ENCODE measurements at places on chromosomes 3 and 15.

DNA sequence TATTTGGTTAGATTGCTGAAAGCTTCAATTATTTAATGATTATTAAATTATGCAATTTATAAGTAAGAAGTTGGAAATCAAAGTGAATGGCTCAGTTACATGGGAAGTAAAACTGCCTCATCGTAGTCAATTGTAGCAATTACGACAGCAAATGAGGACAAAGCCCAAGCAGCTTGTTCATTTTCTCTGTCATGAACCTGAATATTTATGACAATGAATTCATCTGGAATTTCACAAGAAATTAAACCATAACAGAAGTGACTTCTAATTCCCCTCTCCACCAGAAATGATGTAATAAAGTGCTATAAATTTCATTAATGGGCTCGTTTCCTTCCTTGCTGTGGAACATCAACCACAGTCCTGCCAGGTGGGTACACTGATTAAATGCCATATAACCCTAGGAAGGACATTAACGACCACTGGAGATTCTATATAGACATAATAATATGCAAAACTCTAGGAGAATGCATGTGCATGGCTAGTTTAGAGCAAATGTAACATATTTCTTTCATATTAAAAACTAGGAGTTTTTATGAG lies 273.8 kb upstream of the DCBLD2 start:
- DNase-seq: no peak

DNA sequence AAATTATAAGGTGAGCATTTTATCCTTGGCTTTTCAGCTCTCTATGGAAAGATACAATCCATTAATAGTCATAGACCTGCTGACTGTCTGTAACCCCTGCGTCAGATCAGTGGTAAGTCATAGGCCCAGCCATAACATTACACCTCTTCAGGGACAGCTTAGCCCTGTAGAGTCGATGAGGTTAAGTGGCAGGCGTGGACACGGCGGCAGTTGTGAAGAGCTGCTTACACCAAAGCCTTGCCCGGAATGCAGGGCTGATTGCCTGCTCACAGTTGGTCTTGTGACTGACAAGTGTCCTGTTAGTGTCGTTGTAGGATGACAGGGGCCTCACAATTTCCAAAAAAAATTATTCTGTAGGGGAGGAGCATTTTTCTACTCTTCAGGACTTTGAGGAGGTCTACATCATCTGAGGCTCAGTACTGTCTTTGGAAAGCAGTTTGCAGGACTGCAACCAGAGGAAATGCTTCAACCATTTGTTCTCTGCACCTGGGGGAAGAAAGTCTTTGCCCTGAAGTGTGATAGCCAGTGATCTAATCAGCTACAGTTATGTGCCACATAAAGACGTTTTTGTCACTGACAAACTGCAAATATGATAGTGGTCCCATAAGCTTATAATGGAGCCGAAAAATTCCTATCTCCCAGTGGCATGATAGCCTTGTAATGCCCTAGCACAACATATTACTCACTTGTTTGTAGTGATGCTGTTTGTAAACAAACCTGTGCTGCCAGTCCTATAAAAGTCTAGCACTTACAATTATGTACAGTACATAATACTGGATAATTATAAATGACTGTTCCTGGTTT lies 14.9 kb upstream of the SELENOT start:
- DNase-seq: no peak

- DNase-seq: no peak
Observed at GRCh38 chr3:179610066-179610465, 5.5 kb downstream of the NDUFB5 start.

DNA sequence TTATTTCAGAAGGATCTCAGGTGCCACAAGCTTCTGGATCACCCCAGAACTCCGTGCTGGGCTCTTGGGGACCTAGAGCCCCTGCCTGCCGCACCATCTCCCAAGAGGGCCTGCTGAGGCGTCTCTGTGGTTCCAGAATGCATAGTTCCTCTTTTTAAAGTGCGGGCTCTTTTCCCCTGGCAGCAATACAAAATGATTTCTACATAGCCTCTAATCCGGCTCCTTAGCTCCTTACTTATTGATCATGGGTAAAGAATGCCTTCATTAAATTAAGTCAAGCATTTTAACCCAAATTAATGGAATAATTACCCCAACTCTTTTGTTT lies 121.9 kb downstream of the ATP10A start:
- DNase-seq: no peak

GRCh38 chr15:43270676-43271306 lies 4.1 kb upstream of the TGM5 start:
- no peak for DNase-seq

DNA sequence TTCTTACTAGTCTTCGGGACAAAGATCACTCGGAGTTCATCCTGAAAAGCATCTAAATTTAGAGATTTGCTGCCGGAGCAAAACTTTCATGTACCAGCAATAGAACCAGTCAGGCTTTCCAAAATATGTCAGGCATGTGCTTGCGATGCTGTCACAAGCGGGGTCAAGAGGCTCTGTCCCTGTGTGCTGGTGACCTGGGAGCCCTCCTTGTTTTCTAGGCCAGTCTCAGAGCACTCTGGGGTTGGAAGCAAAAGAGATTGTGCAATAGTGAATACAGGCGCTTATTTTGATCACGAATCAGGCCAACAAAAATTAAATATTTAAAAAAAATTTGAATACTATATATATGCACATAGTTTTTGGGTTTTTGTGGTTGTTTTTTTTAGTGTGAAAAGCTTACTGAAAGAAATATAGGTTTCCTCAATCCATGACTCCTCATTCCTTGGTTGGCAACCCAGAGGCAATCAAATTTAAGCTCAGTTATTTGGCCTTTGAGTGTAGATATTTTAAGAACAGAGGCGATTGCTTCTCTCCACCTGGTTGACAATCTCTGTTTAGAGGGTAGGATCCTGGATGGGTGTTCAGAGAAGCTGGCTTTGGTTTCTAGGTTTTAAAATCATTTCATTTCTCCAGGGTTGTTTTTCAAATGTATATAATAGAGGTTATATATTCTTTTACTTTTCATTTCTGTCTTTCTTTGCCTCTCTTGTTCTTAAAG lies 8.4 kb upstream of the KLHL24 start:
- DNase-seq: peak; percentile 41

DNA sequence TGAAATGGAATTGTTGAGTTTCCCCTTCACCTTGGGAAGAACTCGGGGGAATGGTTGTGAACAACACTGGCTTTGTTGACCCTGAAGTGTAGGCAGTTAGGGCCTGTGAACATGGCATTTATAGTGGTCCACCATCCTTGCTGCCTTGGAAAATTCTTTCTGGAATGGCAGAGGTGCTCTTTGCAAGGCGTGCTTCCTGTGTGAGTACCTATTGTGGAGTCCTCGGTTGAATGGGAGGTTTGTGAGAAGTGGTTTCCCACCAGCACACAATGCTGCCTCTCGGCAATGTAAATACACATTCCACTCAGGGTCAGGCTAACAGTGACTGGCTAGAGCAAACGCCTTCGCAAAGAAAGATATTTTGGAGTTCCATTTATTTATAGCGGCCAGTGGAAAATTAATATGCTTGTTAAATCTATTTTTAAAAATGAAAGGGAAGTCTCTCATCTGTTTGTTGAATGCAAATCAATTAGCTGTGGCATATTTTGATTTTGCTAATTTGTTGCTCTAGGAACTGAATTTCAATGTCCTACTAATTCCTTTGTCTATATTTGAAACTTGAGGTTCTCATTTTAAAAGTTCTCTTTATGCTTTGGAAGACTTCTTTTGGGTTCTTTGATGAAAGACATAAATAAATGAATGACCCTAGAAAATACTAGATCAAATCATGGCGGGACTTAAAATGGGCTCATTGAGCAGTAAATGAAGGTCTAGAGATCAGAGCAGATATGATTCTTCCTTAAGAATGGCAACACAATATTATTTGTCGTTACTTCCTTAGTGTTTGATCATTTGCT lies 59.5 kb downstream of the FNDC3B start:
- DNase-seq: no peak
